Pancreas (tissue), 10 donors: ENCODE measurements at places on chromosomes 3 and 15. TPM values are rescaled to one million over a fixed set of nuclear protein-coding genes. Genes with fewer than 3 reads are reported as not detected.

GRCh38 chr3:70871909-70872656 lies 559.6 kb upstream of the MDFIC2 start:
- no peaks in the 10 kb centered on the region for H3K36me3 ChIP-seq
- H3K4me1 ChIP-seq, result no peaks in the 10 kb centered on the region
- H3K27me3 ChIP-seq, result no peaks in the 10 kb centered on the region
- DNase-seq, result no peak
- no peak overlapping the region for H3K4me3 ChIP-seq

DNA sequence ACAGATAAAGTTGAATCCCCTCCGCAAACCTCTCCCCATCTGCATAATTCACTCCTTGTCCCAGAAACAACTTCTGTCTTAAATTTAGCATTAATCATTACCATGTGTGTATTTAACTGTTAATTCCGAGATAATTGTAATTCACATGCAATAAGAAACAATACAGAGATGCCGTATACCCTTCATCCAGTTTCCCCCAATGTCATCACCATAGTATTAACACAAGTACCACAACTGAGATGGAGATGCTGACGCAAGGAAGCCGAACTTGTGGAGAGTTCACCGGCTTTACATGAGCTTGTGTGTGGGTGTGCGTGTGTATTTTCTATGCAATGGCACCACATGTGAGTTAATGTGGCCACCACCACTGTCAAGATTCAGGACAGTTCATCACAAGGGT lies 39.6 kb upstream of the SEC13 start:
- H3K4me1 ChIP-seq, result no peaks in the 10 kb centered on the region
- H3K27ac ChIP-seq, result no peak overlapping the region
- H3K27me3 ChIP-seq, result no peaks in the 10 kb centered on the region
- H3K36me3 ChIP-seq, result no peaks in the 10 kb centered on the region
- no peak overlapping the region for H3K4me3 ChIP-seq

DNA sequence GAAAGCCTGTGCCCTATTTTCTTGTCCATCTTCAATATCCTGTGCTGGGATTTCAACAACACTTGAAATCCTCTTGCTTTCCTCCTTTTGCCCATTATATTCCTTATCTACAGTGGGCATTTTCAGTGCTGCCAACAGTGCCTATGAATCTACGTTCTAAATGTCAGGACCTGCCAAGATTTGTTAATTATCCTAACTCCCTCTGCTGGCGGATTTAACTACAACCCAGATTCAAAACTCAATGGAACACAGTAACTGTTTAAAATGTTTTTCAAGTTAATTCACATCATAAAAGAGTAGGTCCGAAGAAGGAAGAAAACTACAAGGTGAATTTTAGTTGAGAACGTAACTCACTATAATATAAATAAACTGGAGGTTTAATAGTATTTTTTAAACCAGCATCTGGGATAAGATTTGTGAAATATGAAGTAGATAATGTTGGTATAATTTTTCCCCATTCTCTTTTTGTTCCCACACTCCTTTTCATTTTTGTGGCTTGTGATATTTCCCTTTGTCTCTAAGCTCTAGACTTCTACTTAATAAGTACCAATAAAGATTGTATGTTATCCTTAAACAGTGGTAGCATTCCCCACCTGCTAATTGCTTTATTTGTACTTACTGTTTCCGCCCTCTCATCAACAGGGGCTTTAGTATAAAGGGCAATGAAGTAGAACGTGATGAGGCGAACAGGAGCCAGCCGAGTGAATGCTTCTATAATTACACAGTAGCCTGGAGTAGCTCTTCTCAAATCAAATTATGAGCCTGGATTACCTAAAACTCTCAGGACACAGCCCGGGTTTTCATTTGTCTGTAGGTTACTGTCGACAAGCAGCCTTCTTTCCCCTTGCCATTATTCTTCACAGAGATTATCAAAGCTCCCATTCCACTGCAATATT lies 302.5 kb upstream of the ATP11B start:
- peaks cover 11% of the 10 kb centered on the region for H3K4me1 ChIP-seq
- DNase-seq, result no peak
- H3K27ac ChIP-seq, result no peak overlapping the region
- no peak overlapping the region for H3K4me3 ChIP-seq
- H3K36me3 ChIP-seq, result no peaks in the 10 kb centered on the region

- H3K27ac ChIP-seq, result no peak overlapping the region
- H3K36me3 ChIP-seq, result no peaks in the 10 kb centered on the region
- H3K27me3 ChIP-seq, result no peaks in the 10 kb centered on the region
- H3K4me1 ChIP-seq, result no peaks in the 10 kb centered on the region
- no peak for DNase-seq
Measured at GRCh38 chr15:73796331-73796831, 43.2 kb upstream of the INSYN1 start.

- no peaks in the 10 kb centered on the region for H3K27me3 ChIP-seq
Measured at GRCh38 chr3:132016061-132017041, 18.5 kb downstream of the CPNE4 start.

DNA sequence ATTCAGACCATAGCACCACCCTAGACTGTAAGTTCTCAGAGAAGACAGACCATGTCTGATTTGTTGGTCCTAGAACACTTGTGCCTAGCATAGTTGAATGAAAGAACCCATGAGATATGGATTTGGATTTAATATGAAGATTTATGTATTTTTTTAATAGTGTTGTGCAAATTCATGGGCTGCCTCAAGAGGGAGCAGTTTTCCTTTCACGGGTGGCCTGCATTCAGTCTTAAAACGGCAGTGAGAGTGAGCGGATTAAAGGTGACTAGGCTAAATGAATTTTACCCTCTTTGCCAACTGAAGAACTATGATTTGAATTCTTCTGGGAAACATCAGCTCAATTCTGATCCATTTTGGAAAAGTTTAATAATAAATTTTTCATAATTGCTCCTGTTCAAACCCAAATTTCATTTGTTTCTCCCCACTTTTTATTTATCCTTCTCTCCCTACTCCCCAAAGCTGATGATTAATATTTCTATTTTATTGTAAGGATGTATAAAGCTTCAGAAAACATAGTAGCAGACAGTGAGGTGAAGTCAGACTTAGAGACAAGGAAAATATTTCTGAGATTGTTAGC lies 67.3 kb downstream of the MORC1 start:
- no peak for DNase-seq
- no peak overlapping the region for H3K4me3 ChIP-seq
- H3K27ac ChIP-seq, result no peak overlapping the region
- H3K4me1 ChIP-seq, result no peaks in the 10 kb centered on the region
- H3K36me3 ChIP-seq, result no peaks in the 10 kb centered on the region
- H3K27me3 ChIP-seq, result no peaks in the 10 kb centered on the region

DNA sequence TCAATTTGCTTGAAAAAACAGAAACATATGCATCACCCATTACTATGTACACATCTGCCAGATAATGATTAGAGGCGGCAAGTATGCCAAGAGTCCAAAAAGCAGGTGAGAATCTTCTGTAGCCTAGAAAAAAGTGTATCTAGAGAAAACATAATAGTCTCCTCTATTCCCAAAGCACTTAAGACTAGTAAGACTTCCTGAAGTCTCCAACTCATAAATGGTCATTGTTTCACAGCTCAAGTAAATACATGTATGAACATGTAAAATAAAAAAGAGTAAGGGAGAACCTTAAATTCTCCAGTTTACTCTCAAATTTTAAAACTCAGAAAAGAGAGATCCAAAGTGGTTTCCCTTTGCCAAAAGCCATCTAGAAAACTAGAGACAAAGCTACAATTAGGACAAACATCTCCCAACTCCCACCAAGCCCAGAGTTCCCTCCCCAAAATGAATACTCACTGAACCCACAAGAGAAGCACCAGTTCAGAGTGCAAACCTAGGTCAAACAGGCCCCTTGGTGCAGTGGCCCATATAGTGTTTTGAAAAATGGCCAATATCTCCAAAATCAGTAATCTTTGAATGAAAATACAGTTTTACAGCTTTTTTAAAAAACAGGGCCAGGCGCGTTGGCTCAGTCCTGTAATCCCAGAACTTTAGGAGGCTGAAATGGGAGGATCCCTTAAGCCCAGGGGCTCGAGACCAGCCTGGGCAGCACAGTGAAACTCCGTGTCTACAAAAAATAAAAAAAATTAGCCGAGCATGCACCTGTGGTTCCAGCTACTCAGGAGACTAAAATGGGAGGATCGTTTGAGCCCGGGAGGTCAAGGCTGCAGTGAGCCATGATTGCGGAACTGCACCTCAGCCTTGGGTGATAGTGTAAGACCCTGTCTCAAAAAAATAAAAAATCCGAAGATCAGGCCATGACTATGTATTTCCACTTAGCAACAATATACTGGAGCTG lies 11.0 kb upstream of the MAP4 start:
- H3K27me3 ChIP-seq, result no peaks in the 10 kb centered on the region
- H3K4me3 ChIP-seq, result no peak overlapping the region
- H3K4me1 ChIP-seq, result peaks cover 19% of the 10 kb centered on the region
- DNase-seq, result no peak
- H3K36me3 ChIP-seq, result no peaks in the 10 kb centered on the region

DNA sequence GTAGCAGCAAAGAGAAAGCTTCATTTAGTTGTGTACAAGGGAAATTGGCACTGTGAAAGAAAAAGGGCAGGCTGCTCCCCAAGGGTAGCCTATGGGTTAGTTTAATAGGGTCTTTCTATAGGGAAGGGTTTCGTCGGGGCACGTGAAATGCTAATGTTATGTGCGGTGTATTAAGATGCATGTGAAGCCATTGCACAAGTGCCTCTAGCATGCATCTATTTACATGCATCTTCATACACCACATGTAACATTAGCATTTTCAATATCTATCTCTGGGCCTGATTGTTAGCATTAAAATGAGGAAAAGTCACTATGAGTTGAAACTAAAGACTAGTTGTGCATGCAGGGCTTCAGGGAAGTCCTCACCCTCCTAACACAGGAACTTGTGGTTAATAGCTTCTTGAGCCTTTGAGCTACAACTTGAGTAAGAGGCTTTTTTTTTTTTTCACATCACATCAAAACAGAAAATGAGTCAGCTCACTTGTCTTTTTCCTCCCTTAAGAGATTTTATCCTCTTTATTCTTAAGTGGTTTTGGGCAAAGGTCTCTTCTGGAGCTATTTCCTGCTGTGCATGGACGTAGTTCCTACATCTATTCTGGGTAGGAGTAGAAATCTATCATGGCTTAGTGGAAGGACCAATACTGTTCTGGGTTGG lies 613.4 kb downstream of the ZPLD1 start:
- H3K27me3 ChIP-seq, result no peaks in the 10 kb centered on the region
- no peak for DNase-seq
- no peak overlapping the region for H3K27ac ChIP-seq
- H3K4me3 ChIP-seq, result no peak overlapping the region
- H3K4me1 ChIP-seq, result no peaks in the 10 kb centered on the region

DNA sequence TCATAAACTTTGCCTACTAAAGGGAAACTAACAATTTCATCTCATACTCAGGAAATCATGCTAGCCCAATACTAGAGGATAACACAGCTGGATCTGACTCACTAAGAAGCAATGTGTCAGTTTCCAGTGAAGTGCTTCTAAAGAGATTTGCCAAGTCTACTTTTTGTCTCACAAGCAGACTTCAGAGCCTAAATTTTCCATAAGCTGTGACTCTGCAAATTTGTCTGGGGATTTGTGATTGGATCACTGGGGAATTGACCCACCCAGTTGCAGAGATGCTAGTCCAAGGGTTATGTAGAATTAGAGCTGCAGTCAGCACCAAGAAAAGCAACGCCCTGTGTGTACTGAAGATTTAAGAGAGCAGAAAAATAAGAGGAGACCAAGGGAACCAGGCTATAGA lies 647.1 kb downstream of the NTRK3 start:
- no peak overlapping the region for H3K4me3 ChIP-seq
- H3K36me3 ChIP-seq, result no peaks in the 10 kb centered on the region
- H3K4me1 ChIP-seq, result no peaks in the 10 kb centered on the region

- no peaks in the 10 kb centered on the region for H3K27me3 ChIP-seq
- no peak for DNase-seq
- no peak overlapping the region for H3K27ac ChIP-seq
- H3K36me3 ChIP-seq, result no peaks in the 10 kb centered on the region
- H3K4me1 ChIP-seq, result no peaks in the 10 kb centered on the region
Measured at GRCh38 chr3:69483449-69483848, 97.6 kb upstream of the FRMD4B start.

DNA sequence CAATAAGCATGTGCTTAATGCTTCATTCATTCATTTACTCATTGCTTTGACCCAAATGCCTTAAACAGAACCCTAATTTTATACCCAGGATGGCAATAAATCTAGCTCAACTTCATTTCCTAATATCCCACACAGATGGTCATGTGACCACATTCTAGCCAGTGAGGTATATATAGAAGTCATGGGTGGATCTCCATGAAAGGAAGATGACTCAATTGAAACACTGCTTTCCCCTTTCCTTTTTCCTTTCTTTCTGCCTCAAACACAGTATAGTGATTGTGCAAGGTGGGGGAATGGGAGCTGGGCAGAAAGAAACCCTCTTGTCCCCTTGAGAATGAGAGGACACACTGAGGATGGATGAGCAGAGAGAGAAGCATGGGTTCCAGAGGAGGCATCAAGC lies 183.5 kb upstream of the PRICKLE2 start:
- H3K36me3 ChIP-seq, result no peaks in the 10 kb centered on the region
- no peak overlapping the region for H3K4me3 ChIP-seq
- H3K4me1 ChIP-seq, result no peaks in the 10 kb centered on the region

GRCh38 chr3:43637702-43638101 lies 15.9 kb upstream of the ANO10 start:
- no peaks in the 10 kb centered on the region for H3K36me3 ChIP-seq
- no peaks in the 10 kb centered on the region for H3K27me3 ChIP-seq
- no peak for DNase-seq
- H3K4me3 ChIP-seq, result no peak overlapping the region
- no peak overlapping the region for H3K27ac ChIP-seq
- no peaks in the 10 kb centered on the region for H3K4me1 ChIP-seq

- no peak overlapping the region for H3K27ac ChIP-seq
- H3K27me3 ChIP-seq, result no peaks in the 10 kb centered on the region
- DNase-seq, result no peak
- H3K4me3 ChIP-seq, result no peak overlapping the region
Measured at GRCh38 chr3:191314109-191314728, 15.0 kb upstream of the CCDC50 start.

CNTN3 gene
- 3.1 TPM for total RNA-seq

DNA sequence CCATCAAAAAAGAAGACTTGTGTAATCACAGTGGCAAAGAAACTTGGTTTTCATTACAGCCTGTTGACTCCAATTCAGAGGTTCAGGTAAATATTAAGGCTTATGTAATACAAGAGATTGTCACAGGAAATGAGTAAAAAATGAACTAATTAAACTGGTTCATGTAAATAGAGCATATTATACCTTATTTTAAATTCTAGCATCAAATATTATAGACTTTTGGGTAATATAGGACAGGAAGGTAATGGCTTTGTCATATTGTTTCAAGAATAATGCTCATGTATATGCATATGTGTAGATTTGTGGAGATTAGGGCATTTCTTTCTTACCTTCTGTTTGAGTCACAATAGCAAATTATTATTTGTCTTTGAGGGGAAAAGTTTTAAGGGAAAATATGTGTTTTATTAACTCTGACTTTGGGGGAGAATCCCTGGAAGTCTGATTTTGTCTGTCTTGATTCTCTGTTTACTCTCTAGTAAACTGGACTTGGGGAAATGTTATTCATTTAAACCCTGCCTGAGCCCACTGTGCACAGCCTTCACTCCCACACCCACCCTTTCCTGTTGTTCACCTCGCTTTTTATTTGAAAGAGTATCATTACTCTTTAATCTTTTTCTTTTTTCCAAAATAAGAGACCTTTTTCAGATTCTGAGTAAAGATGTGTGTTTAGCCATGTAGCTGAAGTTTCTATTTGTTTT lies 43.0 kb downstream of the RASA2 start:
- no peaks in the 10 kb centered on the region for H3K27me3 ChIP-seq
- no peaks in the 10 kb centered on the region for H3K36me3 ChIP-seq
- no peak for DNase-seq
- H3K4me1 ChIP-seq, result peaks cover 14% of the 10 kb centered on the region
- no peak overlapping the region for H3K27ac ChIP-seq

- no peak overlapping the region for H3K27ac ChIP-seq
- H3K4me3 ChIP-seq, result no peak overlapping the region
- no peaks in the 10 kb centered on the region for H3K27me3 ChIP-seq
- H3K4me1 ChIP-seq, result peaks cover 24% of the 10 kb centered on the region
- DNase-seq, result no peak
Measured at GRCh38 chr15:99571299-99571698, 5.5 kb downstream of the MEF2A start.
